ENCODE measurements at places on chromosomes 5 and 9.
A peak's percentile ranks its signal among the peaks of the same experiment; 100 is the strongest.

DNA sequence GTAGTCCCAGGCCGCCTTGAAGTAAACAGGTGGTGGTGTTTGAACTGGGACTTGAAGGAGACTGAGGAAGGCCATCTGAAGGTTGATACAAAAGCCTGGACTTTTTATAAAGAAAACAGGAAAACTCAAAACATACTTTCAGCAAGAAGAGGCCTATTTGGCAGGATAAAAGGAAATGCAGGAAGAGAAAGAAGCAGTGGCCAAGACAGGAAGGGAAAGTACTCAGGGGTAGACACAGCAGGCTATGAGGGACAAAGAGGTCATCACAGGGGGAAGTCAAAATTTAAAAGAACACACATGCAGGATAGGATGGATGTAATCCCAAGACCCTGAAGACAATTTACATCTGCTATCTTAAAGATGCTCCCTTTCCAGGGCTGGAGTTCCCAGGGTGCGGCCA, 13.0 kb downstream of the TLE1 start:
- no peak overlapping the region for H3K27ac ChIP-seq
- no peaks in the 10 kb centered on the region for H3K4me1 ChIP-seq
- no peak for DNase-seq
- no peak overlapping the region for H3K4me3 ChIP-seq
- no peaks in the 10 kb centered on the region for H3K27me3 ChIP-seq
- no peaks in the 10 kb centered on the region for H3K36me3 ChIP-seq

DNA sequence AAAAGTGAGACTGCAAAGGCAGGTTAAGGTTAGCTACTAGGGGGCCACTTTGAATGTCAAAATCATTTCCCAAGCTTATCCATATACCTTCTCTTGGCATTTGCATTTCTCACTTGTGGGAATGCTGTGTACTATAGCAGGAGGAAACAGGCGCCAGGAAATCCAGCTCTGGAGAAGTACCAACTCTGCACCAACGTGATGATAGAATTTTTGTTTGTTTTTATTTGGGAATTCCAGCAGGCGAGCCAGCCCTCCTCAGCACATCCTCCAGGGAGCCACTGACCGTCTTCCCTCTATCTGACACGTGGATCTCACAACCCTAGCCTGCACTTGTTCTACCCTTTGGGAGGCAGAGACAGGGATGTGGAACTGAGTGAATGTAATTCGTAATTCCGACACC, 318.0 kb downstream of the ACTL7B start:
- H3K27me3 ChIP-seq = no peaks in the 10 kb centered on the region
- H3K36me3 ChIP-seq = no peaks in the 10 kb centered on the region
- H3K4me1 ChIP-seq = no peaks in the 10 kb centered on the region
- DNase-seq = no peak
- H3K27ac ChIP-seq = no peak overlapping the region
- no peak overlapping the region for H3K4me3 ChIP-seq

GRCh38 chr5:82348784-82349425, 70.8 kb upstream of the RPS23 start:
- no peak overlapping the region for H3K27ac ChIP-seq
- H3K4me1 ChIP-seq = no peaks in the 10 kb centered on the region
- no peak overlapping the region for H3K4me3 ChIP-seq
- no peaks in the 10 kb centered on the region for H3K36me3 ChIP-seq
- no peaks in the 10 kb centered on the region for H3K27me3 ChIP-seq

GRCh38 chr9:96413302-96414221, 4.6 kb downstream of the ZNF367 start:
- H3K36me3 ChIP-seq = no peaks in the 10 kb centered on the region
- H3K4me3 ChIP-seq = peak overlapping the region; percentile 17
- DNase-seq = peak; percentile 6
- H3K27ac ChIP-seq = peak overlapping the region; percentile 58
- no peaks in the 10 kb centered on the region for H3K27me3 ChIP-seq

DNA sequence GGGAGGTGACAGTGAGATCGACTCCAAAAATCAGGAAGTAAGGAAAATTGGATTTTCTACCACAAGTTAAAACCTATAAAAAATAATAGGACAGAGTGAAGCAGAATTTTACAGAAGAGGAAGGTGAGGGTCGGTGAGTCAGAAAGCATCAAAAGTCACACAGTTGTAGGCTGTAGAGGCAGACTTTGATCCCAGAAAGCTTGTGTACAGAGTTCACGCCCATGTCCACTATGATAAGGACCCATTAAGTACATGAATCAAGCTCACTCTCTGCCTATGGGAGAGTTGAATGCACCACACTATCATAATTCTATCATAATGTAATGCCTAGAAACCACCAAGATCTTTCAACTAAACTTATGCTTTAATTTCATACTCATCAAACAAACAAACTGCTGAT, 291.2 kb downstream of the PRELID2 start:
- no peaks in the 10 kb centered on the region for H3K36me3 ChIP-seq
- DNase-seq = no peak
- no peaks in the 10 kb centered on the region for H3K27me3 ChIP-seq
- no peak overlapping the region for H3K4me3 ChIP-seq
- no peak overlapping the region for H3K27ac ChIP-seq

DNA sequence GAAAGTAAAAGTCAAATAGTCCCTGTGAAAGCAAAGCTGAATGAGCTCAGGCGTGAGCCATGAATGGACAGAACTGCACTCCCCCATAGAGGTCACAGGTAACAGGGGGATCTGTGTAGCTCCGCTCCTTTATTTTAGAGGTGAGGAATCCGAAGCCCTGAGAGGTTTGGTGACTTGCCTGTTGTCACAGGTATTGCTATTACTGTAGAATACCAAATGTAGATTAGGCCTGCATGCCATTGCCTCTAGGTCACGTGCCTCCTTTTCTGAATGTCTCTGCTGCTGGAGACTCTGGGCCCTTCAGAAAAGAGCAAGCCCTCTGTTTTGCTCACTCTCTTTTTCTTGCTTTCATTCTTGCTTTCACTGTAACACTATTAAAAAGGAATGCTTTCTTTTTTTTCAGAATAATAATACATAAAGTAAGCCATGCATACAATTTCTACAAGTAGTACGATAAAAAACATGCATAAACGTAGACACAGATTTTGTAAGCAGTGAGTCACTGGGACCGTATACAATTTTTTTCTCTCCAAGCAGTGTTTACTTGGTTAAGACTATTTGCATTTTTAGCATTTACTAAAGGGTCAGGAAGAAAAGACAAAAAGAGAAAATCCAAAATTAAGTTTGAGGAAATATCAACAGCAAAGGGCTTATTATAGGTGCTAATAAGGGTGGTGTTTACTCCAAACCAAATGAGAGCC, 568.7 kb upstream of the ADAMTS16 start:
- H3K36me3 ChIP-seq = no peaks in the 10 kb centered on the region
- DNase-seq = no peak
- no peak overlapping the region for H3K27ac ChIP-seq
- no peak overlapping the region for H3K4me3 ChIP-seq
- H3K27me3 ChIP-seq = no peaks in the 10 kb centered on the region
- H3K4me1 ChIP-seq = no peaks in the 10 kb centered on the region

GRCh38 chr9:4713849-4714248, 27.2 kb downstream of the AK3 start:
- no peak overlapping the region for H3K27ac ChIP-seq
- DNase-seq = no peak
- no peaks in the 10 kb centered on the region for H3K27me3 ChIP-seq
- no peaks in the 10 kb centered on the region for H3K36me3 ChIP-seq
- H3K4me3 ChIP-seq = no peak overlapping the region

GRCh38 chr5:110309222-110309621, 417.2 kb downstream of the TMEM232 start:
- no peaks in the 10 kb centered on the region for H3K36me3 ChIP-seq
- DNase-seq = no peak
- H3K4me3 ChIP-seq = no peak overlapping the region
- no peaks in the 10 kb centered on the region for H3K27me3 ChIP-seq
- H3K27ac ChIP-seq = no peak overlapping the region

- DNase-seq = no peak
- H3K36me3 ChIP-seq = no peaks in the 10 kb centered on the region
- no peaks in the 10 kb centered on the region for H3K27me3 ChIP-seq
- no peak overlapping the region for H3K27ac ChIP-seq
Measured at GRCh38 chr5:168592014-168592368, 12.8 kb upstream of the PANK3 start.

Measured in naive thymus-derived CD4-positive, alpha-beta T cell (primary cell).